Thoracic aorta (tissue), 2 donors: ENCODE measurements at places on chromosomes 16 and 17. TPM values are rescaled to one million over a fixed set of nuclear protein-coding genes. Genes with fewer than 3 reads are reported as not detected.

ADAD2 gene
- total RNA-seq = not detected

E2F4 gene
- total RNA-seq = 120 TPM

CCL2 gene
- total RNA-seq = 448 TPM

SLFN14 gene
- not detected for total RNA-seq

- DNase-seq = no peak
These were observed 15.3 kb downstream of the TBX2 start for GRCh38 chr17:61414936-61415251.

GRCh38 chr16:73329358-73330286 is 281.7 kb upstream of the ZFHX3 start:
- no peak for DNase-seq

GRCh38 chr16:1771188-1771863 is at the start of gene NME3:
NME3 (minus strand) TSS chr16:1771543; CDS start chr16:1771534, 9 bp downstream.
- no peak for DNase-seq

- DNase-seq = no peak
These were observed 784.6 kb upstream of the EEF2KMT start for GRCh38 chr16:5882087-5882640.

GRCh38 chr17:20083156-20083859 is 74.1 kb downstream of the SPECC1 start:
- no peak for DNase-seq

DNA sequence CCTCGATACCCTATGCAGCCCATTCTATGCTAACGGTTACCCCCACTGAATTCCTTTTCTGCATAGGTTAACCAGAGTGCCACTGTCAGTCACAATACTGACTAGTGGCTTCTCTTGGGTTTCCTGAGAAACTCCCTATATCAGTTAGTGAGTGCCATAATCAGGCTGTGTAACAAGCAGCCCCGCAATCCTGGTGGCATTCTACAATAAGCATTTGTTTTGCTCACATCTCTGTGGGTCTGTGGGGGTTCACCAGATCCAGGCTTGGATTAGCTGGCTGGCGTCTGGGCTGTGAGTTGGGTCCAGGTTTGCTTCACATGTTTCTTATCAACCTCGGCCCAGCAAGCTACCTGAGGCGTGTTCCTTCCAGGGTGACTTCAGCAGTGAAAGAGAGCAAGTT is 42.4 kb downstream of the TMEM235 start:
- DNase-seq = no peak
